Naive thymus-derived CD4-positive, alpha-beta T cell (primary cell): ENCODE measurements at places on chromosomes 1 and 21. TPM values are rescaled to one million over a fixed set of nuclear protein-coding genes. Genes with fewer than 3 reads are reported as not detected.

The SPRR1A gene
- total RNA-seq: not detected

The CLIC6 gene
- total RNA-seq: 0.19 TPM

- no peak for DNase-seq
Observed at GRCh38 chr1:162070825-162071224, 1.3 kb downstream of the NOS1AP start.

The OR2AK2 gene
- 0.61 TPM for total RNA-seq

GRCh38 chr1:61320575-61320974 lies 238.2 kb downstream of the NFIA start:
- no peak for DNase-seq

GRCh38 chr1:50930193-50930592 lies 29.9 kb downstream of the FAF1 start:
- DNase-seq: no peak

The KCTD3 gene
- total RNA-seq: 3.5 TPM

DNA sequence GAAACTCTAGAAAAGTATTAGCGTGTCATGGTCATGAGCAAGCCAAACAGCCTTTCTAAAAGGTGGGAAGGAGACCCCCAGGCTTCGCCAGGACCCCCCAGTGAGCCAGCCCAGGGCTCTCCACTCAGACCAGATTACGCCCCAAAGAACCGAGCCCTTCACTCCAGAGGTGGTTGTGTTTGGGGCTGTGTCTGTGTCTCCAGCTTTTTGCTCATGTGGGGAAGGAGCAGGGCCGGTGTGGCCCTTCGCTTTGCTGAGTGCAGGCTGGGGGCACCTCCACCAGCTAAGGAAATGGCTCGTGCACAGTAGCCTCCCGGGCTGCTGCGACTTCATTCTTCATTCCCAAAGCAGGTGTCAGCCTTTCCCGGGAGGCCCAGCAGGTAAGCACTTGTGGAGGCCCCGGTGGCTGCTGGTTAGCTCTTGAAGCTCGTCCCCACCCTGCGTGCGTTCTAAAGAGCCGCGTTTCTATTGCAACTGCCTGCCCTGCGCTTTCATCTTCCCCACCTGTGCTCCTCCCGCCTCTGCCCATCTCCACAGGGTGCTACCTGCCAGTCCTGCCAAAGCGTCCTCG lies 531 bp downstream of the TSPEAR start:
- DNase-seq: no peak

The KDF1 gene
- 1.7 TPM for total RNA-seq

DNA sequence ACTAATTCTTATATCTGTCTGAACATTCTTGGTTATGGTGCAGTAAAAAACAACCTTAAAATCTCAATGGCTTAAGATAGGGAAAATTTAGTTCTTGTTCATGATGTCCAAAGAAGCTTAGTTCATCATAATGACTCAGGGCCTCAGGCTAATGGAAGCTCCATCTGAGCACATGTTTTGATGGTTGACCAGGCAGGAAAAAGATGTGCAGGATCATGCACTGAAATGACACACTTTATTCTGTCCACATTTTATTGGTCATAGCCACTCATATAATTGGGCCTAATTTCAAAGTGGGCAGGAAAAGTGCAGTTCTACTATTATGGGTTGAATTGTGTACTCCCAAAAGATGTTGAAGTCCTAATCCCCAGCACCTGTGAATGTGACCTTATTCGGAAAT lies 198.2 kb downstream of the CENPF start:
- DNase-seq: no peak

The LMX1A gene
- not detected for total RNA-seq

GRCh38 chr1:119544165-119544762 lies 37.3 kb downstream of the HSD3B1 start:
- DNase-seq: no peak

DNA sequence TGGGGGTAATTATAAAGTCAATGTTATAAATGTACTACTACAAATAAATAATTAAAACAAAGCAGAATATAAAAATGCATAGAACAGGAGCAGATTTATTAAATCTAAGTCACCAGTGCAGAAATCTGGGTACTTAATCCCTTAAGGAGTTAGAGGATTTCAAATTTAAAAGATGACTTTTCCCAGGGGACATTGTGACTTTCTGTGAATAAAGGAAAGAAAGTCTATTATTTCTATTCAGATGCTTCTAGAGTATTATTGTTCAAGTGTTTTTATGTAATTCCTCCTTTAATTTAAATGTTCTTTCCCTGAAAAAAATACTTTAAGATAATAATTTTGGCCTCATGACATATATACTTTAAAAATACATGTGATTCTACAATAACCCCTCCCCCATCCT lies 43.4 kb downstream of the SYDE2 start:
- DNase-seq: no peak

- peak; percentile 41 for DNase-seq
Observed at GRCh38 chr1:113391649-113392271, 1.4 kb downstream of the MAGI3 start.

GRCh38 chr1:84726593-84727499 lies 36.6 kb upstream of the SSX2IP start:
- no peak for DNase-seq

The IFNLR1 gene
- total RNA-seq: 3.8 TPM

The ABCA4 gene
- total RNA-seq: not detected

DNA sequence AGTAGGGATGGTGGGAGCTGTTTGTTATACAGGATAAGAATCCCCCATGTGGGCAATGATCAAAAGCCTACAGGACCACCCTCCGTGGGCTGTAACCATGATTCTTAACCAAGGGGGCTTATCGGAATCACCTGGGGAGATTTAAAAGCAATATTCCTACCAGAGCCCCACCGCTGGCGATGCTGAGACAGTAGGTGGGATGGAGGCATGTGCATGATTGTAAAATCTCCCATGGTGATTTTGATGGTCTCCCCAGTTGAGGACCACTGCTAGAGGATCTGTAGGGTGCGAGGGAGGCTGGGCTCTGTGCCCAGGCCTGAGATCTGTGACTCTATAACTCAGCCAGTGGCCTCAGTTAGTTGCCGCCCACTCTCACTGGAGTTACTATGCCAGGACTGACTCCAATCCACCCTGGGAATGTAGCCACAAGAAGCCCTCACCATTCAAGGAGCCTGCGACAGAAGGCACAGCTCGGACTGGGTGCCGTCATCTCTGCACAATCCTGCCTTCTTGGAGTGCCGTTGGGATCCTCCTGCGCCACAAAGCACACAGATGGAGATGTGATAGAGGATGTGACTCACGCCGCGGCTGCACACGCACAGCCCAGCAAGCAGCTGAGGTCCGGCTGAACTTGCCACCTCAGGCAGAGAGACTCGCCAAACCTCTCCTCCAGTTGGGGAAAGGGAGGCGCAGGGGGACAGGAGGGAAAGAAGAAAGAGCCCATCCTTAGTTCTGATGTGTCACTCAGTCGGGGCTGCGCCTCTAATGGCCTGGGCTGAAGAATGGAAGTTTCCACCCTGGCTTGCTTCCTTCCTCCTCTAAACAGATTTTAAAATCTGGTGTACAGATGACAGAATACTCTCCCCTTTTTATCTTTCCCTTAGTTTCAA lies 26.5 kb downstream of the AKNAD1 start:
- no peak for DNase-seq

DNA sequence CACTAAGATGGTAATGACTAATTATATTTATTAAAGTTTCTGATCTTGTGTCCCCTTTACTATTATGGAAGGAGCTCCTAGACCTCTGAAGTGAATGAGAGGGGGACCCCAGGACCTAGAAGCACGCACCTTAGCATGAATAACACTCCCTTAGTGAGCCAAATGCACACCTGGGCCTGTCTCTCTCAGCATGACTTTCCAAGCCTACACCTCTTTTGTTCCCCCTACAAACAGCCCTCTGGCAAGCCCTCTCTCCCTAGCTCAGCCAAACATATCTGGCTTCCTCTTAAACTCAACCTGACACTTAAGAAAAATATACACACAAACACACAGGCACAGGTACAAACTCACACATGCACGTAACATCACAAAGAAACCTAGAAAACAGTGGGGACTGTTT lies 7.3 kb upstream of the CTH start:
- no peak for DNase-seq

DNA sequence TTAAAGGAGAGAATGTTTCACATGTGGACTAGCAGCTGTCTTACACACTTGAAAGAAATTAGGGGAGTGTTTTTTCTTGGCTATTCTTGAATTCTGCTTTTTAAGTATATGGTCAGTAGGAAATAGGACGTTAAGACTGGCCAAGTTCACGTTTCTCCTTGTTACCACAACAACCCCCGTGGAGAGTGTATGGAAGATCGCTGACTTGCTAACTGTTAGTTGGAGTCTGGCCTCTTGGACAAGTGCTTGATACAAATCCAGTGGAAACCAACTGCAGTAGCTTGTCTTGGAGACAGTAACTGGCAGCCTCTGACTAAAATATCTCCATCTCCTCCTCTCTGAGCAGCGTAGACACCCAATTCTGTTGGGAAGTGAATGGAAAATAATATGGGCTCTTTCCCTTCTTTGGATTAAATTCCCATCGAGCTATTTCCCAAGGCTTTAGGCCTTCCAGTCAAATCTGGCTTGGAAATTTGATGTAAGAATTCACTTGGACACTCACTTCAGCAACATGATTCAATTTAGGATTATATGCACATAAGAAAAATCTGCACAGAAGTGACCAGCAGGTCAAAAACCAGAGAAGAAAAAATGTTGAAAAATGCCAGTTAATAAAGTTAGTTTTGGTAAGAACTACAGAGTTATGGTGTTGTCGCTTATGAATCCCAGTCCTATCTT lies 3.6 kb upstream of the NFIA start:
- DNase-seq: no peak

DNA sequence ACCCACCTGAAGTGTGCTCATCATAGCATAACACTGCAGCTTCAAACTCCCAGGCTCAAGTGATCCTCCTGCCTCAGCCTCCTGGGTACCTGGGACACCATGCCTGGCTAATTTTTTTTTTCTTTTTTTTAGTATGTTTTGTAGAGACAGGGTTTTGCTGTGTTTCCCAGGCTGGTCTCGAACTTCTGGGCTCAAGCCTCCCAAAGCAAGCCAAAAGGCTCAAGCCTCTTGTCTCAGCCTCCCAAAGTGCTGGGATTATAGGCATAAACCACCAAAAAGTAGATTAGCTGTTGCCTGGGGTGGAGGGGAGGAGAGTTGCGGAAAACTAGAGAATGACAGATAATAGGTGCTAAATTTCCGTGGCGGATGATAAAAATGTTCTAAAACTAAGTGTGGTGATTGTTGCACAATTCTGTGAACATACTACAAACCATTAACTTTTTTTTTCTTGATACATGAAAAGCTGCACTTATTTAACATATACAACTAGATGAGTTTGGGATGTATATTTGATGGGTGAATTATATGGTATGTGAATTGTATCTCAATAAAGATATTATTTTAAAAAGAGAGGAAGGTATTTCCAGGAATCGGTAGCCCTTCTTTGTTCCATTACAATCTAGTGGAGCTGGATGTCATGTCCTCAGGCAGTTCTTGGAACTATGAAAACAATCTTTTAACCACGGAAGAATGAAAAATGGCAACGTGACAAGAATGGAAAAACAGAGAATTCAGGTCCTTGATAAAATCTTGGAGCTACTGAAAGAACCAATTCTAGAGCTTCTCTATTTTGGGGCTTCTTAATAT lies 27.3 kb upstream of the MED18 start:
- DNase-seq: no peak

DNA sequence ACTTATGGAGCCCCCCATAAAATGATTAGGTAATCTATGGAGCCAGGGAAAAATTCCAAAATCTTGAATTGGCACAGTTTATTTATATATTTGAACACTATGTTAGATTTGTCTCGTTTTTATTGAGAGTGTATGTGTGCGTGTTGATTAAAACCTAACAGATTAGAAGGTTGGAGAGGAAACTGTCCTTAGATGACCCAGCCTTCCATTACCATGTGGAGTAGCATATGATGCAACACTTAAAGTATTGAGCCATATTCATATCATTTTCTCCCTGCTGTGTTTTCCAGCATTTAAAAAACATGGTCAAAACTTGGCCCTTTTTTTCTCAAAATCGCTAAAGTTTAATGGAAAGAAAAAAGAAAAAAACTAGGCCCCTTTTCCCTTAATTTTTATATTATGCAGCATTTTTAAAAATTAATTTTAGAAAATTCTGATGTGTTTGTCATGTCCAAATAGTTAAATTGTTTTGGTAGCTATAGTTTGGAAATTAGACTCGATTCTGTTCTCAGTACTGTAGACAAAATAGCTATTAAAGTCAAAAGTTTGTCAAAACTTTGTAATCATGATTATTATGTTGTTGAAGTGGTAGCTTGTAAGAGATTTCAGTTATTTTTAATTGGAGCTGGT lies 2.3 kb downstream of the LRRC8D start:
- no peak for DNase-seq

GRCh38 chr1:157086299-157086698 lies 13.3 kb downstream of the ETV3L start:
- no peak for DNase-seq

DNA sequence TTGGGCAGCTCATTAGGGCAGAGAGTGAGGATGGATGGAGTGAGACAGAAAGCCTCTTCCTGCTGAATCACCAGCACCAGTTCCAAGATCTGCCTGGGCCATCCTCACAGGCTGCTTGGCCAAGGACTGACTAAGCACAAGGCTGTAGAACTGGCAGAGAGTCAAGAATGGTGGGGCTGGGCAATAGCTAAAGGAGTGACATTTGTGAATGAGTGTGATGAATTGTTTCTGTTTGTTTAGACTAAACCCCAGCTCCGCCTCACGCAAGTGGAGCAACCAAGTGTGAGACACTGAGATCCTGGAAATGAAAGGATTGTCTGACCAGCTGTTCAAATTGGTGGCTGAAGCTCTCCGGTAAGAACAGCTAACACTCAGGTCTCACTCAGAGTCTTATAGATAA lies 38.6 kb downstream of the BRINP2 start:
- DNase-seq: no peak

The PKP1 gene
- total RNA-seq: not detected

- no peak for DNase-seq
Observed at GRCh38 chr21:42732033-42732410, 78.6 kb downstream of the PDE9A start.
